ENCODE measurements at places on chromosomes 11 and 22.

- no peak for DNase-seq
Observed at GRCh38 chr22:44259366-44260215, 53.2 kb downstream of the SHISAL1 start.

DNA sequence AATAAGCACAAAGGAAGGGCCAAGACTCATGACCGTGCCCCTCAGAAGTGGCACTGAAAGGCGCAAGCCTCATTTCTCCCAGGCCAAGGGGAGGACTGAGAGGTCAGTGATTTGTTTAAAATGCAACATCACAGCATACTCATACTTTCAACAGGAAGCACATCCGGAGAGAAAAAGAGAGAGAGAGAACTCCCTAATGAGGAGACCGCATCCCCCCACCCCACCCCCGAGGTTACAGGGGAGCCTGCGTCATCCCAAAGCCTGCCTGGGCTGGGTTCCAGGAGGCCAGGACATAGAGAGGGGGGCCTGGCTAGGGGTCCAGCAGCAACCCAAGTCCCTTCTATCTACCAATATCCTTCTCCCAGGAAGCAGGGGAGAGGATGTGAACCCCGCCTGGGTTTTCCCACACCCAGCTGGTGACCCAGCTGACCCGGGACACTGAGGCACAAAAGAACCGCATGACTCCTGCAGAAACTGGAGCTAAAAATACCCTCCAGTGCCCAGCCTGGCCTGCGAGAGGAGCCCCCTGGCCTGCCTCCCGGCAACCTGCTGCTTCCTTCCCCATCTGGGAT is 3.8 kb downstream of the CSNK1E start:
- peak; percentile 98 for DNase-seq

GRCh38 chr11:7246179-7246578 is 5.5 kb upstream of the SYT9 start:
- peak; percentile 37 for DNase-seq

DNA sequence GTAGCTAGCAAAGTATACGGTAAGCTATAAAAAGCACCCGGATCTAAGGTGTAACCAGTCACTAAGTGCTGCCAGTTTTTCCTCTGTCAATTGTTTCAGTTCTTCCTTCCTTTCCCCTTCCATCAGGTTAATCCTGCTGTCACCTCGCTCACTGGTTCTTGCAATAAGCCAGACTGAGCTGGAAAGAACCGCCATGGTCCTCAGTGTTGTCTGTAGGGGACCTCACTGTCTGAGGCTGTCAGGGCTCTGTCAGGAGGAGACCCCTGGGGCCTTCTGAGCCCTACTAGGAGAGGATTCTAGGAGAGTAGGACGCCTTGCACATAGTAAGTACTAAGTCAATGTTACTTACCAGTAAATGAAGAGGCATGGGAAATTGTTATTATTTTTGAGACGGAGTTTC is 1.4 kb upstream of the TBC1D22A start:
- no peak for DNase-seq

GRCh38 chr11:117641008-117641915 is 155.8 kb downstream of the DSCAML1 start:
- DNase-seq: no peak

- no peak for DNase-seq
Observed at GRCh38 chr11:122847466-122847865, 9.2 kb downstream of the CRTAM start.

DNA sequence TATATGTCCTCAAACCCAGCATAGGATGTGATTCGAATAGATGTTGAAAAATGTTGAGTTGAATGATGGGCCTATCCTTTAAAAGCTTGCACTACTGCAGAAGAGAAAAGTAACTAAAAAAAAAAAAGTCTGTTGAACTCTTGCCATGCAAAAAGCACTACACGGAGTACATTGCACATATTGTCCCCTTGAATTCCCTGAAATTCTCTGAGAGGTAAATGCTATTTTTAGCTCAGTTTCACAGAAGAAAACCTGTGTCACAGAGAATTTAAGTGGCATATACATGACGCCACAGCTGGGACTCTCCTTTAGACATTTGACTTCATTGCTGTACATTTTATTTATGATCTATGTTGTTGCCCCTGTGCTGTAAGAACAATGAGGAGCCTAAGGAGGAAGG is 583.8 kb downstream of the SOX6 start:
- DNase-seq: no peak

DNA sequence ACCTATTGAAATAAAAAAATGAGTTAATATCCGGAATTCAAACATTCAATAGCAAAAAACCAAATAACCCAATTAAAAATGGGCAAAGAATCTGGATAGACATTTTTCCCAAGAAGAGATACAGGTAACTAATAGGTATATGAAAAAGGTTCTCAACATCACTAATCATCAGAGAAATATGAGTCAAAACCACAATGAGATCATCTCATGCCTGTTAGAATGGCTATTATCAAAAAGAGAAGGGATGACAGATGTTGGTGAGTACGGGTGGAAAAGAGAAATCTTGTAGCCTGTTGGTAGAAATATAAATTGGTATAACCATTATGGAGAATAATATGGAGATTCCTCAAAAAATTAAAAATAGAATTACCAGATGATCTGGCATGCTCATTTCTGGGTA is 26.9 kb upstream of the OR6M1 start:
- no peak for DNase-seq

DNA sequence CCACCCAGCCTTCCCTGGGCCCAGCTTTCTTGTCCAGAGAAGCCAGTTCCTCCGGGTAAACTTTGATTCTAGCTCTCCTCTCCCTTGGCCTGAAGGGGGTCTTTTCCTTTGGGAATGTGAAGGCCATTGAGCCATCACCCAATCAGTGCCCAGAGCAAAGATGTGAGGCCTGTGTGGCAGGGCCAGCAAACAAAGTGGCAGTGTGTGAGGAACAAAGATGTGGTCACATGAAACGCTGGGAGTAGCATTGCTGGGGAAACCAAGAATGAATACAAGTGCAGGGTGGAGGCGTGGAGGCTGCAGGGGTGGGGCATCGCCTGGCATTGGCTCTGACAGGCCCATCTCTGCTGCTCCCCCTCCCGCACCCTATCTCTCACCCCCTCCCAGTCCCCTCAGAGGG is 91.9 kb upstream of the BID start:
- DNase-seq: no peak

DNA sequence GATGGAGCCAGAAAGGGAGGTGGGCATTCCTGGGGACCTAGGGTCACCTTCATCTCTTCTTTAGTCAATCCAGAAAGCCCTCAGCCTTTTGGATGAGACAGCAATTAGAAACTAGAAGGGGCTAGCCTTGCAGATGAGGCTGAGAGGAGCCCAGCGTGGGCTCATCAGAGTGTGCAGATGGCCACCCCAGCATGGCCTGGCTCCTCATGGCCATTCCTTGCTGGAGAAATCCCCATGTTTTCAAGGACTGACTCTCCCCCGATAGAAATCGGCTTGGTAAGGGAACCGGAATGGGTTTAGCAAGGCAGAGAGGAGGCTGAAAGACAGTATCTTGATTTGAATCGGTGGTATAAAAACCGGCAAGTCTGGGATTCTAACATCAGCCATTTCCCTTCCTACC is 274.6 kb downstream of the BUD13 start:
- DNase-seq: no peak

- no peak for DNase-seq
Observed at GRCh38 chr11:8285228-8285627, 21.6 kb upstream of the LMO1 start.

DNA sequence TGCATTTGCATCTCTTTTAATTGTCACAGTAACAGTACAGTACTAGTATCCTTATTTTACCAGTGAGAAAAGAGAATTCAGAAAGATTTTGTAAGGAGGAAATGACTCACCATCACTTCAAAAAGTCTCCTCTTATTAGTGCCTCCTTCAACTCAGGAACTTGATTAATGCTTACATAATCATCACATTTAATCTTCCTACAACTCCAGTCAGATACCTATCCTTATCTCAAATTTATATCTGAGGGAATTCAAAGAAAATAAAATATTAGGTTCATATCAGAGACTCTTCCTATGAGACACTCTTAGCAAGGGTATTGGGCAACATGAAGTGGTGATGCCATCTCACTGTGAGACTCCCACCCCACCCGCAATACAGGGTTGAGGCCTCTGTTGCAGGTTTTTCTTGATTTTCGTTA is 26.1 kb upstream of the CTSC start:
- peak; percentile 34 for DNase-seq

DNA sequence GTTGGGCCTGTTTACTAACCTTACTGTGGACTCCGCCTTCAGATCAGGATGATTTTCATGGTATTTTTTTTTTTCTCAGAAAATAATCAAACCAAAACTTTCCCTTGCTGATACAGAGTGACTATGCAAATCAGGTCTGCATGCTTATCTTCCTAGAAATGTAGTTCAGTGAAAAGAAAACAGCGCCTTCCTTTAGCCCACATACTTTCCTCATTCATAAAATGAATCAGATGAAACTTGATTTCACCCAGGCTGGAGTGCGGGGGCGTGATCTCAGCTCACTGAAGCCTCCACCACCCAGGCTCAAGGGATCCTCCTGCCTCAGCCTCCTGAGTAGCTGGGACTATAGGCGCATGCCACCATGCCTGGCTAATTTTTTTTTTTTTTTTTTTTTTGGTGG is 26.0 kb downstream of the ZNRF3 start:
- DNase-seq: no peak

GRCh38 chr22:43553451-43554258 is 141.8 kb downstream of the MPPED1 start:
- no peak for DNase-seq

- DNase-seq: no peak
Observed at GRCh38 chr11:106614262-106614661, 404.0 kb downstream of the GUCY1A2 start.

DNA sequence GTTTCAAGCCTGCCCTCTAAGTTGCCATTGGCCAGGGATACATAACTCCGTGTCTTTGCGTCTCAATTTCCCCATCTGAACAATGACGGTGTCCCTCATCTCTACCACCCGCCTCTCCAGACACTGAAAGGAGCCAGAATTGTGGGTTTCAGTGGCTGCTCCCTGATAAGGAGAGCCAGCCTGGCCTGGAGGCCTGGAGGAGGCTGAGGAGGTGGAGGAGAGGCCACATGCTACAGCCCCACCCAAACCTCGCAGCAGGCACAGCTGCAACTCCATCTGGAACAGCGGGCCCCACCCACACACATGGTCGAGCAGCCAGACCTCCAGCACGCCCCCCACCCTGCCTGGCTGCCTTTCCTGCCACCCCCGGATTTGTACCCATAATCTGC is 34.4 kb upstream of the CD82 start:
- DNase-seq: no peak

DNA sequence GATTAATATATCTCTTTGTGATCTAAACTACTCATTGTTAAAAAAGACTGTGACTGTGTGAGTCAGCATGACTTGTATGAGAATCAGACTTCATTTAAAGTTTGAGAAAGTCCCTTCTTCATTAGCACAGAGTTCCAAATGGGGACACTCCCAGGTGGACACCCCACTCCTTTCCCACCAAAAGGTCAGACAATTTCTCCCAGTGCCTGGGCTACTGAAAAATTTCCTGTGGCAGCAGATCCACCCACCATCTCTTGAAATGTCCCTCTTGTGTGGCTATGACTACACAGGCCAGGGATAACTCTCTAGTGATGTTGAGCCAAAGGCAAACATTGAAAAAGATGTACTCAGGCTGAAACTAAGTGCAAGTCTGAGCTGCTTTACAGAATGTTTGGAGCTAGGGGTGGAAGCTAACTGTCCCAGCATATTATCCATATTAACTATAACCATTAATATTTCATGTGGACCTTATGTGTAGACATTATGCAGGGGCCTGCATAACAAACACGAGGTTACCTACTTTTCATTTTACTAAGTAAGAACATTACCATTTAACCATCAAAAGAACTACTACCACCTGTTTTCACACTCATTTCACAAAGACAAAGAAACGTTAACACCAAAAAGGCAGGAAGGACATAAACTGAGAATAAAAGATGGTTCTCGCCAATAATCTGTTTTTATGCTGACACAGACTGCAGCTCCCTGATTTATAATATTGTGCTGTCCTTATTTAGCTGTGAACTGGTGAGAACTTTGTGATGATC is 44.8 kb downstream of the MMP20 start:
- DNase-seq: no peak

DNA sequence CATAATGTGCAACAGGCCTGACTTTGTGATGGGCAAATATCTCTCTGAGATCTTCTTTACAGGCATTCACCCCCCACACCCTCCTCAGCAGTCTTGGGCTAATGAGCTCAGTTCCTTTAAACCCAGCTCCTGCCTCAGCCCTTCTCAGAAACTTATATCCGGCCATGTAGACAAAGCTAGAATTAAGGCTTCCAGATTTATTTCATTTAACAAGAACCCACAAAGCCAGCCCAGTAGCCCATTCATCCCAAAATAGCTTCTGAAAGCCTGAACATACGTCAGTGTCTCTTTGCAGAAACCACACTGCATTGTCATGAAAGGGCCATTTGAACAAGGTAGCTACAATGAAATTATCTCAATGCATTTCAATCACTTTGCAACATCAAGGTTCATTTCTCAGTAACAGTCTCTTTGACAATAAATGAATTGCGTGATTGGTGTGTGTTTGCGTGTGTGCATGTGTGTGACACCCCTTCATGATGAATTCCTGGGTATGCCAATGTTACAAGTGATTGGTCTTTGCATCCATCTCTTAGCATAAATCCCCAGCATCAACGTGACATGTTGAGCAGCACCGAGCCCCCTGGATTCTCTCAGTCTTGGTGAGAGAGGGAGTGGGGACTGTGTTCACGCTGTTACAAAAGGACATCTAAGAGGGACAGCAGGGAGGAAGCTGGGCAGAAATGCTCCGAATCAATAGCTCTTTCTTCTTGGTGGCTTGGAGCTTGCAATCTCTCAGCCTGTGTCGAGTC is 299.6 kb downstream of the KIRREL3 start:
- no peak for DNase-seq

DNA sequence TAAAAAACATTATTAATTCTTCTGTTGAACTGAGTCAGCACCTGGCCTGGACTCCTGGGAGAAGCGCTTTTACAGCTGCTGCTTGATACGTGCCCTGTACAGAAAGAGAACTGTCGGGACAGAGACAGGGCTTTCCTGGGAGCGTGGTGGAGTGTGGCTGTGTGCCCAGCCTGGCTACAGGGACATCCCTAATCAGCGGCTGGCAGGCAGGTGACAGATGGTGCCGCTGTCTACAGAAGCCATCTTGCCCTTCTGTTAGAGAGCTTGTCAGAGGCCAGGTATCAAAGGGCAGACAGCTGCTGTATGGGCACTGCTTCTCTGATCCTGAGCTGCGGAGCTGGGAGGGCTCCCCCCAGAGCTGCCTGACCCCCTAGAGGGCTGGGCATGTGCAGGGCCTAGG is 361.8 kb downstream of the TENM4 start:
- DNase-seq: no peak

GRCh38 chr11:72573855-72574445 is 100.3 kb downstream of the PDE2A start:
- DNase-seq: no peak

GRCh38 chr11:126805870-126806269 is 194.7 kb downstream of the KIRREL3 start:
- no peak for DNase-seq

- no peak for DNase-seq
Observed at GRCh38 chr11:10272132-10272531, 21.9 kb downstream of the SBF2 start.

- DNase-seq: no peak
Observed at GRCh38 chr22:44582016-44582415, 84.0 kb upstream of the RTL6 start.

Data from EL (cell line).